Spinal cord (tissue), 10 donors: ENCODE measurements at places on chromosomes 7 and 10. TPM values are rescaled to one million over a fixed set of nuclear protein-coding genes. Genes with fewer than 3 reads are reported as not detected.

Gene DGKI
- polyA plus RNA-seq, result 23.9 TPM

DNA sequence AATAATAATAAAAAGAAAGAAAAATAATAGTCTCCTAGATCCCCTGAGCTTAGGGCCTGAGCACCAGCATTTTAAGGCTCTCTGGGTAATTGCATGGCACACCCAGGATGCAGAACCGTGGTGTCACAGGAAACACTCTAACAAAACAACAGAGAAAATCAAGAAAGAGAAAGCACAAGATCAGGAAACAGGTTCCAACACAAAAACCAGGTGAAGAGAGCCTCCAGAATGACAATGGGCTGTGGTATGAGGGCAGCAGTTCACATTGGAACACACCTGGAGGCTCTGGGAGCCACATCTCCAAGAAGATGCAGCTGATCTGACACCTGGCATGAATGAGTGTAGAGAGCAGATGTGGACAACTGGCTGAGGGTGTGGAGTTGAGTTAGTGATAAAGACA lies 7.1 kb downstream of the MMRN2 start:
- H3K4me3 ChIP-seq, result no peak overlapping the region
- H3K27ac ChIP-seq, result no peak overlapping the region
- H3K36me3 ChIP-seq, result no peaks in the 10 kb centered on the region
- H3K4me1 ChIP-seq, result peaks cover 44% of the 10 kb centered on the region
- no peaks in the 10 kb centered on the region for H3K27me3 ChIP-seq
- no peak for DNase-seq

DNA sequence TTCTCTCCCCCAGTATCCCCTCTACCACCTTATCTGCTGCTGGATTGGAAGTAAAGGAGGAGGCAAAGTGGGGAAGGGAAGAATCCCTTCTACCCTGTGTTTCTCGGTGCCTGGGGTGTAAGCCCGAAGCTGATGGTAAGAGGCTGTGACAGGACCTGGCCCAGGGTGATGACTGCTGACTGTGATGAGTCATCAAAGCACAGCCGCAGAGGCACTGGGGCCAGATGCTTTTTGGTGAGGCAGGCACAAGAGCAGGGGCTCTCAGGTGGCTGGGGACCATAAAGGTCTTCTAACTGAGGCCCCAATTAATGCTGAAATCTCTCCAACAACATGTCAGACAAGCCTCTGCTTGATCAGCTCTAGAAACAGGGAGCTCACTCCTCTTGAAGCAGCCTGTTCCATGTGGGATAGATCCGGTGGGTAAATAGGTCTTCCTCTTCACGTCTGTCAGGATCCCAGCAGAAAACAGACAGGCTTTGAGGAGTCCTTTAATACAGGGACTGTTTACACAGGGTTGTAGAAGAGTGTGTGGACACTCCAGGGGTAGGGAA lies 86.1 kb upstream of the PCBD1 start:
- H3K36me3 ChIP-seq, result no peaks in the 10 kb centered on the region
- no peak for DNase-seq
- H3K27ac ChIP-seq, result no peak overlapping the region
- H3K27me3 ChIP-seq, result no peaks in the 10 kb centered on the region
- H3K4me3 ChIP-seq, result no peak overlapping the region

GRCh38 chr10:421170-421569 lies 268.3 kb downstream of the DIP2C start:
- no peaks in the 10 kb centered on the region for H3K27me3 ChIP-seq
- peaks cover 10% of the 10 kb centered on the region for H3K4me1 ChIP-seq
- no peak overlapping the region for H3K4me3 ChIP-seq
- no peak overlapping the region for H3K27ac ChIP-seq

DNA sequence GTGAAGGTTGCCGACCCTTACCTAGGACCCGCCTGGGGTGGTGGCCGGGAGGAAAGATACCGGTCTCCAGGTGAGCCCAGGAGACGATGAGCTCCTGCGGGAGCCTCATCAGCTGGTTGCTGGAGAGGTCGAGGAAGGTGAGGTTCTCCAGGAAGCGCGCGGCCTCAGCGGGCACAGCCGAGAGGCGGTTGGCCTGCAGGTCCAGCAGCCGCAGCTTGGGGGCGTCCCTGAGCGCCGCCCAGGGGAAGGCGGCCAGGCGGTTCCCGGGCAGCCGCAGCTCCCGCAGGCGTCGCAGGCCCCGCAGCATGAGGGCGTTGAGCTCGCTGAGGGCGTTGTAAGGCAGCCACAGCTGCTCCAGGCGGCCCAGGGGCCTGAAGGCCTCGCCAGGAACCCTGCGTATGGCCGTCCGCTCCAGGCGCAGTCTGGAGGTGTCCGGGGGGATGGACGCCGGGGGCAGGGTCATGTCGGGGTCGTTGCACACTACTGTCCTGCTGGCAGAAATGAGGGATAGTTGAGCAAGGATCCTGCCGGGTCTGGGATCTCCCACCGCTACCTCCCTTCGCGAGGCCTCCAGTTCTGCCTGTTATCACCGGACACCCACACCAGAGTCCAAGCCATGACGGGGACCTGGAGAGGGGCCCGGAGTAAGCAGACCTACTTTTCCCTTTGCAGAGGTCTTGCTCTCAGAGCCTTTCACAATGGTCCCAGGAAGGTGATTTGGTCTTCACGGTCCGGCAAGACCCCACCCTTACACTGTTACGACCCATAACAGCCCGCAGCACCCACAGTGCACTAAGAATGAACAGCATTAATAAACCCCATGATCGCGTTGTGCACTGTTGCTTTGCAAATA lies 3.9 kb downstream of the LRIT1 start:
- no peak overlapping the region for H3K4me3 ChIP-seq
- H3K27ac ChIP-seq, result no peak overlapping the region
- H3K4me1 ChIP-seq, result peaks cover 5% of the 10 kb centered on the region
- H3K27me3 ChIP-seq, result peaks cover 4% of the 10 kb centered on the region
- DNase-seq, result no peak

- peaks cover 23% of the 10 kb centered on the region for H3K4me1 ChIP-seq
- H3K4me3 ChIP-seq, result no peak overlapping the region
- H3K27me3 ChIP-seq, result no peaks in the 10 kb centered on the region
- peaks cover 55% of the 10 kb centered on the region for H3K36me3 ChIP-seq
- no peak for DNase-seq
- peak overlapping the region; percentile 75 for H3K27ac ChIP-seq
These were observed 69.9 kb upstream of the GTF2I start for GRCh38 chr7:74587435-74588126.

Gene FAM20C
- polyA plus RNA-seq, result 53.6 TPM

- peaks cover 18% of the 10 kb centered on the region for H3K36me3 ChIP-seq
- H3K4me3 ChIP-seq, result peak overlapping the region; percentile 89
- DNase-seq, result no peak
- H3K27ac ChIP-seq, result peak overlapping the region; percentile 78
These were observed 771 bp downstream of the DNAJC9 start for GRCh38 chr10:73246322-73246645.

Gene ATOH7
- 0.92 TPM for polyA plus RNA-seq

Gene CUEDC2
- polyA plus RNA-seq, result 154 TPM

Gene DNAJC12
- polyA plus RNA-seq, result 25.4 TPM
